Choroid plexus epithelial cell (primary cell): ENCODE measurements at places on chromosomes 4 and X.

GRCh38 chrX:41241962-41242361 lies 92.0 kb upstream of the DDX3X start:
- no peak for DNase-seq

- DNase-seq, result no peak
Measured at GRCh38 chr4:42112846-42113245, 39.6 kb downstream of the BEND4 start.

- DNase-seq, result no peak
Measured at GRCh38 chr4:54717694-54718093, 59.9 kb downstream of the KIT start.

- peak; percentile 88 for DNase-seq
Measured at GRCh38 chr4:163332526-163333406, at the start of gene NPY1R. NPY1R (minus strand) TSS chr4:163332596; CDS start chr4:163326554, 6,042 bp downstream.

DNA sequence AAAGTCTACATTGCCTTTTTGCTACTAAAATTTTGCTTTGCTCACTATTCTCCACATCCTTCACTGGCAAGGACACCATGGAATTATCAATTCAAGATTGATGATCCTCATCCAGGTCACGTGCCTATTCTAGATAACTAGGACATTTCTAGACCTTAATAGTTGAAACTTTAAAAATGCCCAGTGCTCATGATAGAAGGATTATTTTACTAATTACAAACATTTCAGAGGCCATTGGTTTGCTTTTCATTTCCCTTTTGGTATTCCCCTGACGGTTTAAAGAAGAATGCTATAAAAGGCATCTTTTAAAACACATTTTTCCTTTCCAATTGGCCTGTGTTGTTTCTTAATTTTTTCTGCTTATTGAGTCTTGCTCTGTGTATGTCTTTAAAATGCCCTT lies 249.4 kb downstream of the NDST4 start:
- no peak for DNase-seq

GRCh38 chr4:19522966-19523365 lies 728.7 kb upstream of the SLIT2 start:
- DNase-seq, result no peak

DNA sequence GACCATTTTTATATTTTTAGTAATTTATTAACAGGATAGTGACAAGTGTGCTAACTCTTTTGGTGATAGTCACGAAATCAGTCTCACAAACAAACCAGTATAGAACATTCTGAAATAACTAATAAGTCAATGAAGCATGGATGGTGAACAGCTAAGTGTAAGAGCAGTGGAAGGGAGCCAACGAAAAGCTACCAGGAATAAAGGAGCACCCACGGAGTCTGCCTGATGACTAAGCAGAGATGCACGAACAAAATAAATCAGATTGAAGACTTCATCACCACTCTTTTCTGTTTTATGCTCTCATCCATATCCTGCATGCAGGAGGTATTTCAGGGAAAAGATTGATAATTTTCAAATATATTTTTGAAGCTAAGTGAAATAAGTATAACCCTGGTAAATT lies 891.1 kb upstream of the HS3ST1 start:
- DNase-seq, result no peak

DNA sequence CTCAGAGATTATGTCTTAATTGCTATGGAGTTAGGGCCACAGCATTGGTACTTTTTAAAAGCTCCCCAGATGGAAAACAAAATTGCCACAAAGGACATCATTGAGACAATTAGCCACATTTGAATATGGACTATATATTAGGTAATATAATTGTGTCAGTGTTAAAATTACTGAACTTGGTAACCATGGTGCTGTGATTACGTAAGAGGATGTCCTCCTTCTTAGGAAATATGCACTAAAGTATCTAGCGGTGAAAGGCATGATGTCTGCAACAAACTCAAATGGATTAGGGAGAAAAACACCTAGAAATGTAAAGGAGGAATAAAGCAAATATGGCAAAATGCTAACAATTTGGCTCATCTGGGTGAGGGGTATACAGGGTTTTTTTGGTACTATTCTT lies 89.9 kb upstream of the PAK3 start:
- DNase-seq, result no peak
